Activated CD4-positive, alpha-beta T cell treated with anti-CD3 and anti-CD28 coated beads, Interleukin-2, amount 10 ng/mL, durations not matched to agents 7 days and 5 days (primary cell): ENCODE measurements at places on chromosomes 16 and 17.

DNA sequence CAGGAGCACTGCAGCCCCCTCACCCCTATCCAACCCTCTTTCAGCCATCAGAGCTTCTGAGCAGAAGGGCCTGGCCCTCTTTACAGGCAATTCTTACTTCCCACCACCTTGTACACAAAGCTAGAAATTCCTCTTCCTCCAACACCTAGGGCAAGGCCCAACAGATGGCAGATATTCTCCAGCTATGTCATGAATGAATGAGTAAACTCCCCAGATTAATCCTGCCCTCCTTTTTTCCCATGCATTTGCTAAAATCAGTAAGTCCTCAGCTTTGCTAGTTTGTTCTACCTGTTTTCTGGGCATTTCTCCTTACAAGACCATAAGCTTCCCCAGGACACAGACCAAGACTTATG is 20.4 kb upstream of the MRPS23 start:
- no peak for DNase-seq

- no peak for DNase-seq
These were observed 32.9 kb downstream of the SRCIN1 start for GRCh38 chr17:38572669-38573365.

GRCh38 chr17:3691617-3692067 is 4.3 kb downstream of the P2RX5 start:
- no peak for DNase-seq

DNA sequence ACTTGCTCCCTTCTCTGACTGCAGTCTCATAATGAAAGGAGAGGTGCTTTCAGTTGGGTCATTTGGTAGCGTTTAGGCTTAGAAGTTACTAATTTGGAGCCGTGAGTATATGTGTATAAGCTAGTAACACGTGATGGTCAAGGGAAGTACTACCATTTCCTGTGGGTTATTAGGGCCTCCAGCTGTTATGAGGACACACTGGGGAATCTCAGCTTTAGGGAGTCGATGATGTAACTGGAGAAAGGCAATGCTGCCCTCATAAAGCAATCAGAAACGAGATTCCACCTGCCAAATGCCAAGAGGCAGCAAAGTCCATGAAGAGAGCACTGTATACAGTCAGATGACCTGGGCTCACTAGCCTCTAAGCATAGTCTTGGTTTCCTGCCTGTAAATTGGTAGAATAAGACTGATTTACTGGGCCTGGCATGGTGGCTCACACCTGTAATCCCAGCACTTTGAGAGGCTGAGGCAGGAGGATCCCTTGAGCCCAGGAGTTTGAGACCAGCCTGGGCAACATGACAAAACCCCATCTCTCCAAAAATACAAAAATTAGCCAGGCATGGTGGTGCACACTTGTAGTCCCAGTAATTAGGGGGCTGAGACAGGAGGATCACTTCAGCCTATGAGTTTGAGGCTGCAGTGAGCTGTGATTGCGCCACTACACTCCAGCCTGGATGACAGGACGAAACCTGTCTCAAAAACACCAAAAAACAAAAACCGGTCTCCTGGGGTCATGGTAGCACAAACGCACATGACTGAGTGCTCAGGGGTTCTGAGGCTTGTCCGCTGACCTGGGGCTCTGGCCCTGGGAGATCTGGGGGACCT is 53.0 kb downstream of the SF3B3 start:
- DNase-seq: no peak

DNA sequence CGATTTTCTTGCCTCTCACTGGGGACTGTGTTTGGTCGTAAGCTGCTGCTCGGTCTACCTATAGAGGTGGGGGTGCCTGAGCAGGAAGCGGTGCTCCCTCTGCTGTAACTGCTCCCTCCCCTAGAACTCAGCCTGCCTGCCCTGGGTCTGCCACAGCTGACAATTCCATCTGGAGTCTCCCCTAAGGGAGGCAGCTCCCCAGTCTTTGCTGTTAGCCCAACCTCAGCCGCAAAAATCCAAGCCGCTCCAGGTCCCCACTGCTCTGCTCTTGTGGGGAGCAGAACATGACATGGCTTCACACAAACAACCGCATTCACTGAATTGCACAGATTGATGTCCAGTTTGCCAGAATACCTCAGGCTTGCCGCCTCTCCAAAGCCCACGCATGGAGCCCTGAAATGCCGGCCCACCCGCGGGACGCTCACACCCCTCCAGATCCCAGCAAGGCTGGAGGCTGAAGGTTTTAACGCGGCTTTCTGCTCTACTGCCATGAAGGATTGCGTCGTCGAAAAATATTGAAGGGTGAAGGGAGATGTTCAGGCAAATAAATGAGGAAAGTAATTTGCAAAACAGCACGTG is 221.5 kb upstream of the FOXF1 start:
- no peak for DNase-seq

DNA sequence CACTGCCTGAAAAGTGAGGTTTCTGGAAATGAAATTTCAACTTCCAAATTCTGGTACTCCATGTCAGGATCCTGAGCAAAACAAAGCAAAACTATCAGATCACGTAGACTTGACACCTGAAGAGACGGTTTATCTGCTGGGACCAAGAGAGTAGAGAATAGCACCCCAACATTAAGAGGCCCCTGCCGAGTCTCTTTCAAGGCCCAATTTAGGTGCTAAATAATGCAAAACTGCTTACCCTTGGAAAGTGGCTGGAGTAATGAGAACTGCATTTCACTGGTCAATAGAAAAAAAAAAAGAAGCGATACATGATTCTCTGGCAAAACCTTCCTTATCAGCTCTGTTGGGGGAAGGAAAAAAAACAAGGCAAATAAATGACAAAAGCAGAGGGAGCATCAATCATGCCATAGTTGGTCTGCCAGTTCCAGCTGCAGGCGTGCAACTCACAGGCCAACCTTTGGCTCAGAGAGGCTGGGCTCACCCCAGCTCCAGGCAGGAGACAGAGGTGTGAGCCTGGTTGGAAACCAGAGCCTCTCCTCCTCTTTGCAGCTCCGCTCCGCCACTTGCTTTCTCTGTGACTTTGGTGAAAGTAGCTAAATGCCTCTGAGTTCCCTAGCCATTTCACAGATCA is 595.2 kb downstream of the TOX3 start:
- DNase-seq: no peak

GRCh38 chr17:4856271-4856936 is 23.3 kb downstream of the MINK1 start:
- no peak for DNase-seq

- DNase-seq: no peak
These were observed 9.9 kb downstream of the ZDHHC1 start for GRCh38 chr16:67406111-67406971.

DNA sequence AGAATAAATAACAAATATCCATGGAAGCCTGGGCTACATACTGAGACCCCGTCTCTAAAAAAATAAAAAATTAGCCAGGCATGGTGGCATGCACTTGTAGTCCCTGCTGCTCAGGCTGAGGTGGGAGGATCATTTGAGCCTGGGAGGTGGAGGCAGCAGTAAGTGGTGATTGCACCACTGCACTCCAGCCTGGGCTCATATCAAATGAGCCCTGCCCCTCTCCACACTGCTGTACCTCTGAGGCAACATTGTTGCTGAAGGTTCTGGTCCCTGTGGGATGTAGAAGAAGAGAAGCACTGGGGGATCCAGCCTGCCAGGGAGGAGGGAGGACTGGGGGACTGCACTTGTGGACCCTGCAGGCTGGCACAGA is 11.4 kb upstream of the ARHGAP23 start:
- DNase-seq: no peak

- DNase-seq: peak; percentile 45
These were observed 114.0 kb downstream of the C16orf95 start for GRCh38 chr16:87203060-87203656.

GRCh38 chr17:42541041-42541833 is 5.2 kb downstream of the NAGLU start:
- DNase-seq: no peak

DNA sequence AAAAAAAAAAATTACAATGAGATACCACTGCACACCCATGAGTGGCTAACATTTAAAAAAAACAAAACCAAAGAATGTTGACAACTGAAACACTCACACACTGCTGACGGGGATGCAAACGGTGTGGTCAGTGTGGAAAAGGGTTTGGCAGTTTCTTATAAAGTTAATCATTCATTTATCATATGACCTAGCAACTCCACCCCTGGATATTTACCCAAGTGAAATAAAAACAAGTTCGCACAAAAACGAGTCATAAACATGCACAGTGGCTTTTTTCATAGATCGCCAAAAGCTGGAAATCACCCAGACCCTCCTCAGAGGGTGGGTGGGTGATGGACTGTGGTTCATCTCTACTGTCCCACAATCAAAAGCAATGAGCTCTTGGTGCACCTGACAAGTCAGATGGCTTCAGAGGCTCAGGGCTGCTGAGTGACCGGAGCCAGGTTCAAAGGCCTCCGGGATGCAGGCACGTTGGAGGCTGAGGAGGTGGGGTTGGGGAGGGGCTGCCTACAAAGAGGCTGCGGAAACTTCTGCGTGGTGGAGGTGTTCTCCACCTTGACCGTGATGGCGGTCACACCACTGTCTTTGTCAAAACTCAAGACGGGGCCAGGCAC is 14.2 kb downstream of the RAB40B start:
- DNase-seq: no peak

DNA sequence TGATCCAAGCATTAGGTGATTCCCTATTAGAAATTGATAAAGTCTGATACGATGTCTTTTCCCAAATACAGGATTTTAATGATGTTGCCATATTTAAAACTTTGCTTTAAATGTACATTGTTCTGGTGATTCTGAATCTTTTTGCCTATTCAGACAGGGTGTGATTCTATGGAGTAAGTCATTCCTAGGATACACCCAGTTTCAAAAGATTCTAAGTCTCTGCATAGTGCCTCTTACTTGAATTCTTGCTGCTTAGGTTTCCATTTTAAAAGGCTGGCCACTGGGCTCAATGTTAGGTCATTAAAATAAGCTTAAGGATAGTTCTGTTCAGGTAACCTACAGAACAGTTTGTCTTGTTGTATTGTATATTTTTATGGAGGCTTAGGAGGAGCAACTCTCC is 22.0 kb upstream of the ARL2BP start:
- DNase-seq: no peak

GRCh38 chr16:14672403-14672971 is 21.6 kb downstream of the PLA2G10 start:
- DNase-seq: peak; percentile 16

- no peak for DNase-seq
These were observed 45.8 kb upstream of the LGALS9 start for GRCh38 chr17:27585153-27585681.

DNA sequence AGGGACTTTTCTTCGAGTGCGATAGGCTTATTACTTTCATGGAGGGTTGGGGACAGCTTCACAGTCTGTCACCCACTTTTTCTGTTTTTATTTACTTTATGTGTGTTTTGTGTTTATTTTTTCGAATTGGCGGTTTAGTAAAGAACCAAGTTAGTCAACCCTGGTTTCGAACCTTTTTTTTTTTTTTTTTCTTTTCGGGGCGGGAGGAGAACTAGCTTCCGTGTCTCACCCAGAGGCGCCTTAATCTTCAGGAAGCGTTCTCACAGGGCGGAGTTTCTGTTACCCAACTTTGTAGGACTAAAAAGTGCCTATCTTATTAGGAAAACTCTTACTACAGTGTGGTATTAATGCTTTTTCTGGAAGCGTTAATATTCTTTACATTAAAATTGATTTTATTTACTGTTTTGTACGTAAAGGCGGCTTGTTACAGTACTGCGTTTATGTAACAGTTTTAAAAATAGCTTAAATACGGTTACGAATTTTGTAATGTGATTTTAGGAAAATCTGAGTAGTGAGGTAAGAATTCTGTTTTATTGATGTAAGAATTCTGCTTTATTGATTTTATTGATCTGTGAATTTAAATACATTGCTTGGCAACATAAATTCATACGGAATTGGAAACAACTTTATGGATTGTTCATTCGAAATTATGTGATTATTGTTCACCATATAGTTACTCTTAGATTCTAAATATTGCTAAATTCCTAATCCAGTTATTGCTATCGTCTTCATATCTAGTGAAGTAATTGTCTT is 885 bp downstream of the ZNF207 start:
- peak; percentile 66 for DNase-seq

GRCh38 chr17:48100591-48101011 is 677 bp downstream of the CBX1 start:
- DNase-seq: no peak

DNA sequence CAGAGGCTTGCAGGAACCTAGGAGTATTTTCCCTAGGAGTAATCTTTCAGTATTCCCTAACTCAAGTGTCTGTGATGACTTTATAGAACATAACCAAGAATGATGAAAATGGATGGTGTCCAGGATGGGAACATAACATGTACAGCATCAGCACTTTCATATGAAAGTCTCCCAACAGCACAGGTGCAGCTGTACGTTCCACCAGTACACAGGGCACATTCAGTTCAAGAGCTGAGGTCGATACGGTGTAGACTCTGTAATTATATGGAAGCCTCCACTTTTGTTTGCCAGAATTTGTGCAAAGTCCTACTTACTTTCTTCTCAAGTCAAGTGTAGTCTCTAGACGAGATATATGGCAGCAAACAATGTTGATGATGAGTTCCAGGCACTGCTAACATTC is 46.2 kb upstream of the CRYM start:
- no peak for DNase-seq

DNA sequence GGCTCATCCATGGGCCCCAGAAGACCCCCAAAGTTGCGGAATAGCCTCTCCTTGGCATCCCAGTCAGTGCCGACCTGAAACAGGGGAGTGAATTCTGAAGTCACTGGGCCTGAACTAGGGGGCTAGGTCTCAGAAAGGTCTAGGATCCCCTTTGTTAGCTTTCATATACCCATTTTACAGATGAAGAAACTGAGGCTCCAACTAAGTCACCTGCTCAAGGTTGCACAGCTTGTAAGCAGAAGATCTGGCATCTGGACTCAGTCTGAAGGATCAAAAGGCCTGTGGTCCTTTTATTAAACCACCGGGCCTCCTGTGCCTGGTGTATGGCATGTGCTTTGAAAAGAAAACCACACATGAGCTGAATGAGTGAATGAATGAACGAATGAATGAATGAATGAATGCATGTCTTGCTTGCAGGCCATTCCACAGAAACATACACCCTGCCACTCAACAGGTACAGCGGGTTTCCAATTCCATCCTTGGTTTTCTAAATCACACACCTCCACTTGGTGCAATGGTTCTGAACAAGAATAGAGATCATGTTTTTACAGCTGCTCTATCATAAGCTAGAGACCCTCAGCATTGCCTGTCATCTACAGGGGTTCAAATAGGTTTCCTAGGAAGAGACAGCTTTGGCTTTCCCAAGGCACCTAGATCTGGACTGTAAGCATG is 352.7 kb downstream of the XYLT1 start:
- DNase-seq: no peak

DNA sequence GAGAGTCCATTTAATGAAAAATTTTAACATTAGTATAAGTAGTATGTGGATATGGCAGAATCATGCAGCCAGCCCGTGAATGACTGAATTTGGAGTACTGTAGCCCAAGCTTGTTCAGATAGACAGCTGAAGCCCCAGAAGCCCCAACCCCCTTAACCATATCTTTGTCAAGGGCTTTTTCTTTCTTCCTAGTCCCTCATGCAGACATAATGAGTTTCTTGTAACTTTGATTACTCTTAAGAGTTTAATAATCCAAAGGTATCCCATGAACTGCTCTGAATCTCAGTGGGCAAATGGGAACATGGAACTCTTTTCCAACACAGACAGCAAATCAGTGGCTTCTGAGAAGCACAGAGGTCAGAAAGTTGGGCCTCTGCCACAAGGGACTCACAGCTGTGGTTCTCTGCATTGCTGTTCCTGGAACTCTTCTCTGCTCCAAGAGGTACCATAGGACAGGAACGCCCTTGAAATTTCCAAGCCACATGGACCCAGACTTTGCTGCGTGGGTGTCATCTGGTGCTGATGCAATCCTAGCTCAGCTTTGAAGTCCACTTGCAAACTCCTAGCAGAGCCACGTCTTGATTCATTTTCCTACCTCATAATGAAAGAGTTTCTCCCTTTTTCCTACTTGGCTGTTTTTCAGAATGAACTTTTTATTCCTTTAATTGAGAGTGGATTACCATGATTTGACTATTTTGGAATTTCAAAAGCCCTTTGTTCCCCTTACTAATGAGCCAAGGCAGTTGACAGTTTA is 18.1 kb downstream of the LYRM1 start:
- no peak for DNase-seq
